ENCODE measurements at places on chromosomes 2 and 18.

DNA sequence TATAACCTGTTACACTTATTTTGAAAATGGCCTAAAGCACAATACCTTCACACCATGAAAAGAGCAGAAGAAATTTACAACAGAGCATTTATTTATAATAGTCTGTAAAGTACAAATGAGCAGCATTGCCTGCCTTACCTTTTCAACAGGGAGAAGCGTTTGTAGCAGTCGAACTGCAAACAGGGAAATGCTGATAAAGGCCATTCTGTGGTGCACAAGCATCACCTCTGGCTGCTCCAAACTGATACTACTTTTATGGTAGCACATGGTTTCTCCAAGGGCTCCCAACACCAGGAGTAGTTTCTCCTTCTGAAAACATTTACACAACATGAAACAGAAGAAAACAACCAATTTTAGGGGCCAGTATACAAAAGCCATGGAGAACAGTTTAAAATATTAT lies 28.9 kb downstream of the RTTN start:
- DNase-seq = no peak

- DNase-seq = no peak
Measured at GRCh38 chr2:37610638-37611289, 60.7 kb downstream of the CDC42EP3 start.

DNA sequence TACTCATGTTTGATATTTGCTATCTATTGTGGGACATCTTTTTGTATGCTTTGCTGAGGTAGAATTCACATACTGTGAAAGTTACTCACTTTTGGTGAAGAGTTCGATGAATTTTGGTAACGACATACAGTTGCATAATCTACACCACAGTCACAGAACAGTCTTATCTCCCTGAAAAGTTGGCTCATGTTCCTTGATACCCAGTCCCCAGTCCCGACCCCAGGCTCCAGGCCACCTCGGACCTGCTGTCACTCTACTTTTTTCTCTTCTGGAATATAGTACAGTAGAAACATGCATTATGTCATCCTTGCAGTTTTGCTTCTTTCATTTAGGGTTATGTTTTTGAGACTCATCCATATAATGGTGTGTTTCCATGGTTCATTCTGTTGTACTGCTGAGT lies 191.7 kb downstream of the FAM210A start:
- DNase-seq = no peak

GRCh38 chr2:45930396-45930792 lies 278.9 kb downstream of the PRKCE start:
- no peak for DNase-seq

DNA sequence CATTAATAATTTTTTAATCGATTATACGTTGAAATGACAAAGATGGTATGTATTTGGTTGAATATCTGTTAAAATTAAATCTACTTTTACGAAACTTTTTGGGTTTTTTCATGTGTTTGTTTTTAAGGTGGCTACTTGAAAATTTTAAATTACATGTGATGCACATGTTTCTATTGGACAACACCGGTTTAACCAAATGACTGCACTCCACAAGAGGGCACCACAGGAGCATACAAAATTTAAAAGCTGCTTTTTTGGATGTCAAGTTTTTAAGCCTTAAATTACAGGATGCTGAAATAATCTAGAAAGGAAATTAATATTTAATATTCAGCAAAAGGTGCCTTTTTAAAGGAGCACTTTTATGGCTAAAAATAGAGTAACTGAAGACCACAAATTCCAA lies 98.7 kb downstream of the ACVR1 start:
- DNase-seq = no peak

- DNase-seq = no peak
Measured at GRCh38 chr18:79632765-79633164, 46.8 kb upstream of the CTDP1 start.

GRCh38 chr2:238409341-238410199 lies 17.2 kb upstream of the ASB1 start:
- DNase-seq = no peak

DNA sequence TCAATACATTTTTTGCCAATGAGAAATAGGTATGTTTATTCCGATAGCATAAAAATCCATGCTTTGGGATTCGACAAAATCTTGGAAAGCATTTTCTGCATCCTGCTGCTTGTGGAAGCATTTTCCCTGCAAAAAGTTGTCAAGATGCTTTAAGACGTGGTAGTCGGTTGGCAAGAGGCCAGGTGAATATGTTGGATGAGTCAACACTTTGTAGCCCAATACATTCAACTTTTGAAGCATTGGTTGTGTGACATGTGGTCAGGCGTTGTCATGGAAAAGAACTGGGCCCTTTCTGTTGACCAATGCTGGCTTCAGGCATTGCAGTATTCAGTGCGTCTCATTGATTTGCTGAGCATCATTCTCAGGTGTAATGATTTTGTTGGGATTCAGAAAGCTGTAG lies 764.5 kb downstream of the TRIB2 start:
- DNase-seq = no peak

GRCh38 chr2:37692711-37693110 lies 21.3 kb upstream of the CDC42EP3 start:
- no peak for DNase-seq

DNA sequence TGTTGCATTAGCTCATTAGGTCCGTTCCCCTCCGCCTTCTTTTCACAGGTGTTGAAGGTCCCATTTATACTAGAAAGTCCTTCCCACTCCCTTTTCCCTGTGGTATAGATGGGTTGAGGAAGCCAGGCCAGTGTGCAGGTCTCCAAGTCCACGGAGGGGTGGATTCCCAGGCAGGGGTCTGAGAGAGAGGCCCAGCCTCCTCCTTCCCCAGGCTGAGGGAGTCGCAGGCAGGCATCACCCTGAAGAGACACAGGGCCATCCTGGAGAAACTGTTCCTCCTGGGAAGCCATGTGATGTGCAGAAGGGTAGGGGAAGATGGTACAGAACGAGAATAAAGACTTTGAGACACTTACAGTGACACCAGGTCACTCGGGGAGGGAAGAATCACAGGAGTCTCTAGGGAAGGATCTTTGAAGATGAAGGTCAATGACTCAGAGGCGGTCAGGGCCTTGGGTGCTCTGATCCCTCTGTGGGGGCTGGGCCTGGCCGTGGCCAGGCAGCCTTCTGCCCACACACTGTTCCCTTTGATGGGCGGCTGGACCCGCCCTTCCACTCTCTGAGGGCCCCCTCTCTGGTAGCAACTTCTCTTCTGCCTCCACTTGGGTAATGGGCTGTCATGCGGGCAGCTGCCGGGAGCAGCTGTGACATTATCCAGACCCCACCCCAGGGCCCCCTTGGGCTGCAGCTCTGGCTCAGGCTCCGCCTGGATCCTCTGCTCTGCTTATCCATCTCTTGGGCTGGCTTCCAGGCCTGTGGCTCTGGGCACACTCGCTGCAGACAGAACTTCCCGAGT lies 45.1 kb downstream of the RHOB start:
- peak; percentile 33 for DNase-seq

DNA sequence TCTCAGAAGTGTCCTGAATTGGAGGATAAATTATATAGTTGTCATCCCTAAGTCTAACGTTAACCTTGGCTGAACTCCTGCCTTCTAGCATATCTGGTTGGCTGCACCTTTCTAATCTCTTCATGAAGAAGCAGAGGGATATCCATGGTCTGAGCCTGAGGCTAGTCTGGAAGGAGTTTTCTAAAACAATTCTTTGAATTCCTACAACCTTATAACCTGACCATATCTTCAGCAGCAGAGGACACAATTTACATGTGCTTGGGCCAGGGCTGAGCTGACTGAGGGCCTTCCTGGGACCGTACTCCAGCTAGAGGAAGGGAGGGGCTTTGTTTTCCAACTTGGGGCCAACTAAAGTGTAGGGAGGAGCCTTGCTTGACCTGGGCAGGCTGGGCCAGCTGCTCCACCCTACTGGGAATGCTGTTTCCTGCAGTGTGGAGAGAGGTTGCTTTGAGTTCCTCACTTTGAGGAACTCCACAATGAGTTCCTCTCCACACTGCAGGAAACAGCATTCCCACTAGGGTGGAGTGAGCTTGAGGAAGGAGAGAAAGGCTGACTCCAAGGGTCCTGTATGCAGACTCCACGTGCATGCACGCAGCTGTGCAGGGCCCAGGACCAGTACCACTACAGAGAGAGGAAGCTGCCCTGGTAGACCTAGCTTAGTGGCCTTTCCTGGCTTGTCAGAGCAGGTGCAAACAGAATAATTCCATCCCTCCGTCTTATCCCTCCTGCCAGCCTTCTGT lies 19.6 kb downstream of the CEP68 start:
- DNase-seq = no peak

DNA sequence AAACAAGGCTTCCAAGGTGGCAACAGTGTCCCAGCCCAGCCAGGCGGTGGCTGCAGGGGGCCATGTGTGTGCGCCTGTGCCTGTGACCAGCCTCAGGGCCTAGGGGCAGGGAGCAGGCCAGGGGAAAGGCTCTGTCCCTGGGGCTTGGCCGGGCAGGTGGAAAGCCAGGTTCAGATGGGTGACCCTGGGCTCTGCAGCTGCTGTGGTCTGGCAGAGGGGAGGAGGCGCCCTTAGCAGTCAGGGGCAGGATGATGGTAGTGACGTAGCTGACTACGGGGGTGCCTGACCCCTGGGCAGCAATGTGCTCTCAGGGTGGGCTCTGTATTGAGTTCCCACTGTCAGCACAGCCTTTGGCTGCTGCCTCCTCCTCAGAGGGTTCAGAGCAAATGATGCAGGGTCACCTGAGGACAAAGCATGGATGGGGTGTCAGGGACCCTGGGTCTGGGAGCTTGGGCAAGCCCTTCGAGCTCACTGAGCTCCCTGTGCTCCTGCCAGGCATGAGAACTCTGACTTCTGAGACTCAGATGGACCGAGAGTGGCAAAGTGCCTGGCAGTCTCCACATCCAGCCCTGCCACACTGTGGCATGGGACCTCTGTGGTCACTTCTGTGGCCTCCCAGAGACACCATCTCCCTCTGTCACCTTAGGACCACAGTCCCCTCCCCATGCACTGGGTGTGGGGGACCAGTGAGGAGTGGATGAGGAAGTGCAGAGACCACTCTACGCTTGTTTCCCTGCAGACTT lies 56.6 kb upstream of the ALPP start:
- DNase-seq = no peak

- DNase-seq = no peak
Measured at GRCh38 chr2:15832849-15833680, 107.3 kb upstream of the MYCN start.

DNA sequence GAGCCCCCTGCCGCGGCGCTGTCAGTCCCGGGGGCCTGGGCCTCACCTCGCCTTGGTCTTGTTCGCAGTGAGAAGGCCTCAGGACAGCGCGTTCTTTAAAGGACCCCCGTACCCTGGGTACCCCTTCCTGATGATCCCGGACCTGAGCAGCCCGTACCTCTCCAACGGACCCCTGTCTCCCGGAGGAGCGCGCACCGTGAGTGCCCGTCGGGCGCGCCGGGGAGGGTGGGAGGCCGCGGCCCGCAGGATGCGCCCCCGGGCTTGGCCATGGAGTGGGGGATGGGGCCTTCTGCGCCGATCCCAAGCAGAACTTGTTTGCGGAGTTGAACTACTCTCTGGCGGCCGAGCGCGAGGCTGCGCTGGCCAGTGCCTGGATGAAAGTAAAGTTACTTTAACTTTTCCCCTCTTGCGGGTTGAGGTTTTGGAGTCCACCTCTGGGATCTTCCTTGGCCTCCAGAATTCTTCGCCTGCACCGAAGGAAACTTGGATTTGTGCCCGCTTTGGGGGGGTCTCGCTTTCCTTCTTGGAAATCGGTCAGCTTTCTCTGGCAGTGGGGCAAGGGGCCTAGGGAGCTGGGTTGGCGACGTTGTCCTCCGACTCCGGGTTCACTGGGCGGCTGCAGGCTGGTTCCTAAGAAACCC lies 1.2 kb downstream of the TCF7L1 start:
- peak; percentile 62 for DNase-seq

GRCh38 chr2:7407906-7408680 lies 490.9 kb downstream of the RNF144A start:
- no peak for DNase-seq

DNA sequence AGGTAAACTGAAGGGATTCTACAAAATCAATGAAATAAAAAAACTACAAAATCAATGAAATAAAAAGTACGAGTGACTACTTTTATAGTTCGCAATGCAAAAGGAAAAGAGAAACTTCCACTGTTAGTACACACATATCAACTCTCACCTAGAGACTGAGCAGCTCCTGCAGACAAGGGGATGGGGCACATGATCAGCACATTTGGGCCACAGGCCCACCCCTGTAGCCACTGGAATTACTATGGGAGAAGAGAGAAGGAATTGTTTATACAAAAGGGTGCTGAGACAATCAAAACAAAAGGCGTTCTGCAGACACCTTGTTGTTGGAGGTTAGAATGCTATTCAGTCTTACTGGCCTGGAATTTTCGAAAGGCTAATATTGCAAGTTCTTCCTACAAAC lies 34.7 kb upstream of the CD226 start:
- no peak for DNase-seq

GRCh38 chr2:159362094-159362493 lies 75.6 kb upstream of the WDSUB1 start:
- DNase-seq = no peak

DNA sequence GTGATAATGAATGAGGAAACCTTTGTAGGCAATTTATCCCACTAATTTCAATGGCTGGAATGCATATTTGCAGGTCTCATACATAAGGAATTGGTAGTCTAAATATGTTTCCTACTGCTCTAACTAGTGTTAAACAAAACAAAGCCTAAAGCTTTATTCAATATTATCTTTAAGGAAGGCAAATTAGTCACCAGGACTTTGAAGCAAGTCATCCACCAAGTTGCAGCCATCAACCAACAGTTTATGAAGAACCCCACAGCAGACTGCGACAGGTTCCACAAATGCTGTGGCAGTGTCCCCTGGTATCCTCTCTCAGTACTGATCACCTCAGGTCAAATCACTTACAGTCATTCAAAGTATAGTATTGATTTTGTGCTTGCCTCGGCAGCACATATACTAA lies 181.5 kb upstream of the ZFP36L2 start:
- no peak for DNase-seq

DNA sequence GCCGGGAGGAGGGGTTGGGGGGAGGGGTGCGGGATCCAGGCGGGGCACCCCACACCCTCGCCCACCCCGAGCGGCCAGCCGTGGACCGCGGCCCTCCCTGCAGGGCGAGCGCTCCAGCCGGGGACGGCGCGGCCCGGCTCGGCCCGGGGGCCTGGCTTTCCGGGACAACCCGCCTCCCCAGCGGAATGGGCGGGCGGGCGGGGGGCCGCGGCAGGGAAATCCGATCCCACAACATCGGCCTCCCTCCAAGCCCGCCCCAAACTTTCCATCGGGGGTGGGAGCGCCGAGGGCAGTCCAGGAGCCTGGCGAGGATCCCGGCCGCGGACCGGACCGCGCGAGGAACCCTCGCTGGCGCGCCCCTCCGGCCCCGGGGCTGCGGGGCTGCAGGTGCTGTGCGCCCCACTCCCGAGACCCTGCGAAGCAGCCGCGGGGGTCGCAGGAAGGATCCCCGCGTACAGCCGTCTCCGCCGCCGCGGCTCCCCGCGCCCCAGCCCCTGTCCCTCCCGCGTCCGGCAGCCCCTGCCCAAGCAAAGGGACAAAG lies 529 bp downstream of the SEMA4C start:
- peak; percentile 87 for DNase-seq

GRCh38 chr2:40087434-40087833 lies 308.4 kb upstream of the THUMPD2 start:
- no peak for DNase-seq

GRCh38 chr2:141554810-141555209 lies 576.0 kb downstream of the LRP1B start:
- no peak for DNase-seq
